ENCODE measurements at places on chromosomes 1 and 21. TPM values are rescaled to one million over a fixed set of nuclear protein-coding genes. Genes with fewer than 3 reads are reported as not detected.

GRCh38 chr1:222772996-222773379, 36.0 kb downstream of the FAM177B start:
- no peak for DNase-seq

- DNase-seq = no peak
These were observed 654.6 kb downstream of the ADGRL2 start for GRCh38 chr1:82455342-82455741.

Gene SPRR2B
- not detected for total RNA-seq

Gene TFF2
- total RNA-seq = not detected

- DNase-seq = no peak
These were observed 116.9 kb downstream of the NOS1AP start for GRCh38 chr1:162186406-162186805.

DNA sequence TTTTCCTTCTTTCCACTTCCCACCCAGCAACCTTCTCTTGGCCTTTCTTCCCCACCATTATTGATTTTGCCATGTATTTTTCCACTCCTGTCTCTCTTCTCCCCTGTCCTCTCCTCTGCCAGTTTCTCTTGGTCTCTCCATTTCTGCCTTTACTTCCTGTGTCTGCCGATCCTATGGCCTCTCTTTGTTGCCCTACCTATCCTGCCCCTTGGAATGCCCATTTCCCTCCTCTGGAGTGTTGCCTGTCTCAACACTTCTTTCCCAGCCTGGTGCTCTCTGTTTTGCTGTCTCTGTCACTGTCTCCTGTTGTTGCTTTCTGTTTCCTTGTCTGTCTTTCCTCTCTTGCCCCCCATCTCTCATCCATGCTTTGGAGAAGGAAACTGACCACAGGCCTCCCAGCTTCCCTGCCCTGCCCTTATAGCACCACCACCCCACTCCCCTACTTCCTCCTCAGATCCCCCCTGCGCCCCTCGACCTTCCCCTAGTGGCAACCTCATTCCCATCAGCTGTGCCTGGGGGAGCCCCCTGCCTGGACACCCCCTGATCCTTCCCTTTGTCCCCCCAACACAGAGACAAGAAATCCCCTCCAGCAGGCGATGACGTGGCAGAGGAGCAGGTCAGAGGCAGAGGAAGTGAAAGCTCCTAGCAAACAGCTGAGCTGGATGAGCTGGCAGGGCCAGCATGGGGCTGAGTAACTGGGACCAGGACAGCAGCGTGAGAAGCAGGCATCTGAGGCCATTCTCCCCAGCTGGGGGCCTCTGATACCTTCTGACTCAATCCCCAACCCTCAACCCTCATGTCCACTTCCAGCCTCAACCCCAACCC, 6.6 kb upstream of the ETV3L start:
- DNase-seq = peak; percentile 24

DNA sequence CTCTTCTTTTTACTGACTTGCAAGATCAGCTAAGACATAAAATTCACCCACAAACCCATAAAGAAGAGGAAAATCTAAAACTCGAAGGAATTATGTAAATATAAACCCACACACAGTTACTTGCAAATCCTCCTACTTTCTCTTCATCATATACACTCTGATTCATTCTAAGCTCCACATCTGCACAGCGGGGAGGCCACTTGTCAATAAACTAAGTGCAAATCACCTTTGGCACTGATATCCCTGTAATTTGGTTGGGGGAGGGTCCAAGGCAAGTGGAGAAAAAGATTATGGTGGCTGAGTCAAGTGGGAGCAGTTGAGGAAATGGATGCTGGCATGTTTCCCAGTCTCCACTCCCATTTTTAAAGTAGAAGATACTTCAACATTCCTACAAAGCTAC, 596.5 kb downstream of the MATN1 start:
- no peak for DNase-seq

Gene TRPM2
- total RNA-seq = not detected

- DNase-seq = no peak
These were observed 16.4 kb upstream of the CHODL start for GRCh38 chr21:18228060-18228739.

Gene LCE1E
- total RNA-seq = not detected

GRCh38 chr1:220970311-220970710, 91.1 kb downstream of the HLX start:
- peak; percentile 11 for DNase-seq

GRCh38 chr1:207021139-207021861, 11.3 kb downstream of the C1orf116 start:
- DNase-seq = no peak

DNA sequence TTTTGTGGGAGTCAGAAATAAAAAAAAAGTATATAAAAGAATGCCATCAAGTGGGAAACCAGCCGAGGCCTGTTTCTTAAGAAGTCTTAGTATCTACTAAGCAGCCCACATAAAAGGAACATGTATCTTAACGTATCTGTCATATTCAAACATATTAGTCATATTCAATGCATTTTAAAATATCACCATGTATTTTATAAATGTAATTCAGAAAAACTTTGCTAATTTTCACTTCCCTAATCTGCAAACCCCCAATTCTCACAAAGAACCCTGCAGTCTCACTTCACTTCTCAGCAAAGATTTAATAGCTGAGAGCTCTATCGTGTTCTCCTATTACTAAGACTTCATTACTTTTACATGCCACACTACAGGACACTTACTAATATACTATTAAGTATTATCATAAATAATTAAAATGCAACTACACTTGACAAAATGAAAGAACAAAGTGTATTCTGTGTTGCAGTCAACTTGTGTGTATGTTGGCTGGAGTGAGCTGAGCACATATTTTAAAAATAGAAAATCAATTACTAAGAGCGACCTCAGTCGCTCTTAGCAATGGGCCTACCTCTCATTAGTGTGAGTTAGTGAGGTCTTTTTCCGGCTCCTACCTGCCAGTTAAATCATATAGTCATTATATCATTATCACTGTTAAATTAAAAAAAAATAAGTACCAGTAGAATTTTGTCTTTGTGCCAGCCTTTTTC, 484.3 kb downstream of the LMO4 start:
- DNase-seq = no peak

- no peak for DNase-seq
These were observed 62.2 kb downstream of the ZNF684 start for GRCh38 chr1:40593449-40594186.

Gene MIXL1
- not detected for total RNA-seq

GRCh38 chr21:16409352-16409751, 679.6 kb downstream of the USP25 start:
- no peak for DNase-seq

Gene SHE
- 60.6 TPM for total RNA-seq

DNA sequence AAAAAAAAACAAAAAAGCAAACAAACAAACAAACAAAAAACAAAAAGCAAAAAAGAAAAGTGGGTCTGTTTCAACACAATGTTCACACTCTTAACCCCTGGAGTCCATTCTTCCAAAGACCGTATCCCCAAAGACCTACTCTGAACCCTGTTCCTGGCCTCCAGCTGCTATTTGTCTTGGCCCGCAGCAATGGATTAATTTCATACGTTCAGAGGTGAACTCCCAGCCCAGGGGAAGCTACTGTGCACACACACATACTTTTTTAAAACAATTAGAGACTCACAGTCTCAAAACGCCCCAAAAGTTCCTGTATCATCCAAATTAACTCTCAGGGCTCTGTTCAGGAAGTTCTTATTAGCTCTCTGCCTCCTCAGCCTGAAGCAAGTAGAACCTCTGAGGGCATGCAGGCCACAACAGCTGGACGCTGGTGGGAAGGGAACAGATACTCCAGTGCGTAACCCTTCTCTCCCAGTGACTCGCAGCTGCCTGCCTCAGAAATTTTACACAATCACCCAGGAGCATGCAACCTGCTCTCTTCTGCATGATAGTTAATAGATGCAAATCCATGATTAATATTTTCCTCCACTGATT, 395.4 kb downstream of the RRAGC start:
- no peak for DNase-seq

DNA sequence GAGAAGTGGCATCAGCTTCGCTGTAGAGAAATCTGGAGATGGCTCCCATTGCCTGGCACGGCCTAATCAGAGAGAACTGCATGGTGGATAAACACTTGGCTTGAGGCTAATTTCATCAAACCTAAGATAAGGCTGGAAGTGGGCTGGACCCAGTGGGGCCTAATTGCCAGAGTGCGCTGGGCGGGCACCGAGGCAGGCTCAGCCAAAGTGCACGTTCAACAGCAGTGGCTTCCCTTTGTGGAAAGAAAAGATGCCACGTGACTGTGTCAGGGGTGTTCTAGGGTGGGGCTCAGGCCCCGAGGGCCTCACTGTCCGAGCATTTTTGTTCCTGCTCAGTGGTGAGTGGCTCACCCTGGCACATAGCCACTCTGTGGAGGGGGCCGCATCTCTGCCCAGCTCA, 5.8 kb downstream of the PLCH2 start:
- no peak for DNase-seq

DNA sequence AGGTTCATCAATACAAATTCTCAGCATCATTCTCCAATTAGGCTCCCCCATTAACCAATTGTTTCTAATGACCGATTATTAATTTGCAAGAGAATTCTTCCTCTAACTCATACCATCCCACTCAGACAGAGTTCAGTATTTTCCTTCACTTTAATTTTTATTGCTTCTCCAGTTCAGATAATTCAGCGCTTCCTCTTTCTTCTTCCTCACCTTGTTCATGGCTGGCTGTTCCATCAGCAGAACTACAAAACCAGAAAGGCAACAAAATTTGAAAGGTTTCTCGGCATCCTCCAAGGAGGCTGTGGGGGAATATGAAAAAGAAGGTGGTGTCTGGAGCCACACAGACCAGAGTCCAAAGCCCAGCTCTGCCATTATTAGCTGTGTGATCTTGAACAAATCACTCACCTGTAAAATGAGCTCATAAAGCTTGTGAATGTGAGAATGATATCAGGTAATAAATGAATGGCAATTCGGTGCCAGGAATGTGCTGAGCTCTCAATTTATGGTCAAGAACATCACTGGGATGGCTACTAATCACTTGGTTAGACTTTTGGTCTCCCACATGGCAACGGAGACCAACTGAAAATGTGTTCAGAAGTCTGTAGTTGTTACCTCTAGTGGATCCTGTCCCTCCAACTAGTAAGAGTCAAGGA, 11.7 kb upstream of the ZNF436 start:
- DNase-seq = no peak

Gene RIPK4
- 0.04 TPM for total RNA-seq

Gene DPH5
- 24.6 TPM for total RNA-seq

DNA sequence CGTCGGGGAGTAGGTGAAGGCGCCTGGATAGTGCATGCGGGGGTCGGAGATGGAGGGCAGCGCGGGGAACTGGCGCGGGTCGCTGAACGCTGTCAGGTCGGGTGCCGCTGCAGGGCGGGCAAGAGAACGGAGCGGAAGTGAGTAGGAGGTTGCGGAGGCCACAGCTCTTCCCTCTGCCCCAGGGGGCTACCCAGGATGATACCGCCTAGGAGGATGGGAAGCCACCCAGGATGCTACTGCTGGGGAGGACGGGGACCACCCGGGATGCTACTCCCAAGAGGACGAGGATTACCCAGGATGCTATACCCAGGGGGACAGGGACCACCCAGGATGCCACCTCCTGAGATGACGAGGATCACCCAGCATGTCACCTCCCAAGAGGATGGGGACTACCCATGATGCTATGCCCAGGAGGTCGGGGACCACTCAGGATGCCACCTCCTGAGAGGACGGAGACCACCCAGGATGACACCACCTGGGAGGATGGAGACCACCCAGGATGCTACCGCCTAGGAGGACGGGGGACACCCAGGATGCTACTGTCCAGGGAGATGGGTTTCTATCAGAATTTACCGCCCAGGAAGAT, 123.8 kb downstream of the CLIC6 start:
- DNase-seq = no peak

Gene MANEAL
- total RNA-seq = 0.88 TPM

Gene RXFP4
- total RNA-seq = 0.14 TPM

- no peak for DNase-seq
These were observed 23.4 kb downstream of the ROR1 start for GRCh38 chr1:63797056-63797726.

Gene KRTAP8-1
- not detected for total RNA-seq

DNA sequence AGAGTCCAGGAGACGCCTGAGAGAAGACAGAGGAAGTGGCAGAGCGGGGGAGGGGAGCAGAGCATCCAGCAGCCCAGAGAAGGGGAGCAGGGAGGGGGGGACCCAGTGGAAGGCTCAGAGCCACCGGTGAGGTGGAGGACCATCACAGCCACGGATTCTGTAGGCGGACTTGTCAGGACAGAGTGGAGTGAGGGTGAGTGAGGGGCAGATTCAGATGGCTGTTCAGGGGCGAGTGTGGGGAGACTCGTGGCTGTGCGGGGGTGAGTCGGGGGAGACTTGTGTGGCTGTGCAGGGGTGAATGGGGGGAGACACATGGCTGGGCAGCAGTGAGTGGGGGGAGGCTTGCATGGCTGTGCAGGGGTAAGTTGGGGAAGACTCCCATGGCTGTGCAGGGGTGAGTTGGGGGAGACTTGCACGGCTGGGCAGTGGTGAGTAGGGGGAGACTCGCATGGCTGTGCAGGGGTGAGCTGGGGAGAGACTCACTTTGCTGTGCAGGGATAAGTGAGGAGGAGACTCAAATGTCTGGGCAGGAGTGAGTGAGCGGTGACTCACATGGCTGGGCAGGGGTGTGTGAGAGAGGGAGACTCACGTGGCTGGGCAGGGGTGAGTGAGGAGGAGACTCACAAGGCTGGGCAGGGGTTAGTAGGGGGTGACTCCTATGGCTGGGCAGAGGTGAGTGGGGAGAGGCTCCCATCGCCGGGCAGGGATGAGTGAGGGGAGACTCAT, 56.8 kb upstream of the ABCG1 start:
- DNase-seq = no peak

DNA sequence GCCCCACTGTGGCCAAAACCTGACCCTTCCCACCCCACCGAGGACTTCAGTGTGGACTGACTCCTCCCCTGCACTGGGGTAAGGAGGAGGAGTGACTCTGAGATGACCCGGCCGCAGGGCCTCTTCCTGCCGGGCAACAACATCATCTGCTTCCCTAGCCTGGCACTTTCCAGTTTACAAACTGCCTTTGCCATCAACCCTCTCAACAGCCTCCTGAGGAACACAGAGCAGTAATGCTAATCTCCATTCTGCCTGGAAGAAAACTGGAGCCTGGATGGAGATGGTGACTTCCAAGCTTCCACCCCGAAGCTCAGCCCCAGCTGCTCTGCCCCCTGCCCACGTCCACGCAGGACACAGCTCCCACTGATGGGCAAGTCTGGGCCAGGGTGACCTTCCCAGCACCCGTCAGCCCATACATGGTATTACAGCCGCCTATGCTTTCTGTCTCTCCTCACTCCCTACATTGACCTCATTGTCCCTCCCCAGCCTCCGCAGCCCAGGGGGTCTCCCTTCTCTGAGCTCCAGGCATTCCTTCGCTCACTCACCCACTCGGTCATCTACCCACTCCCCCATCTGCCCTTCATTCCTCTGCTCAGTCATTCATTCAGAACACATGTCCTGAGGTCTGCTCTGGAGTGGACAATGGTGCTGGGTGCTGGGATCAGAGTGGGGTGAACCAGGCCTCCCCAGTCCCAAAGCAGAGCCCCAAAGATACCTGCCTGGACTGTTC, 34.2 kb downstream of the RAP1GAP start:
- no peak for DNase-seq
